ENCODE measurements at places on chromosomes 13 and 19.

- DNase-seq = no peak
Measured at GRCh38 chr19:18118420-18119012, 20.9 kb downstream of the MAST3 start.

DNA sequence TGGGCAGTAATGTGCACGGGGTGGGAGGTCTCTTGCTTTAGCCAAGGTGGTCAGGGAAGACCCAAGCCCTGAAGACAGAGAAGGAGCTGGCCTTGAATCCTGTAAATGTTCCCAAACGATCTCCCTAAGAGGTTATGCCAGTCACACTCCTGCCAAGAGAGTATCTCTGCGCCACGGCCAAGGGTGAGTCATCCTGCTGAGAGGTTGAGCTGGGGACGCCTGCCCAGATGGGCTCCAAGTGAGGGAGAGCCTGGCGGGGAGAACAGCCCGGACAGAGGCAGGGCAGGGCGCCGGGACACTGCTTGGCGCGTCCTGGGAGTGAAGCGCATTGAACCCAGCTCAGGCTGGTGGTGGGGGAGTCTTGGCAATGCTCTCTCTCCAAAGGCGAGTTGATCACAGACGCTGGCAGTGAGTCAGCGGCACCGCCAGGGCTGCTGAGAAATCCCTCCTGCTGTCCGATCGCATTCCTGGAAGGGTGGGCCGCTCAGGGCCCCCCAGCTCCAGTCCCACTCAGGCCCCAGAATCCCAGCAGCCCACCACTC is 16.4 kb downstream of the SULT2B1 start:
- no peak for DNase-seq

DNA sequence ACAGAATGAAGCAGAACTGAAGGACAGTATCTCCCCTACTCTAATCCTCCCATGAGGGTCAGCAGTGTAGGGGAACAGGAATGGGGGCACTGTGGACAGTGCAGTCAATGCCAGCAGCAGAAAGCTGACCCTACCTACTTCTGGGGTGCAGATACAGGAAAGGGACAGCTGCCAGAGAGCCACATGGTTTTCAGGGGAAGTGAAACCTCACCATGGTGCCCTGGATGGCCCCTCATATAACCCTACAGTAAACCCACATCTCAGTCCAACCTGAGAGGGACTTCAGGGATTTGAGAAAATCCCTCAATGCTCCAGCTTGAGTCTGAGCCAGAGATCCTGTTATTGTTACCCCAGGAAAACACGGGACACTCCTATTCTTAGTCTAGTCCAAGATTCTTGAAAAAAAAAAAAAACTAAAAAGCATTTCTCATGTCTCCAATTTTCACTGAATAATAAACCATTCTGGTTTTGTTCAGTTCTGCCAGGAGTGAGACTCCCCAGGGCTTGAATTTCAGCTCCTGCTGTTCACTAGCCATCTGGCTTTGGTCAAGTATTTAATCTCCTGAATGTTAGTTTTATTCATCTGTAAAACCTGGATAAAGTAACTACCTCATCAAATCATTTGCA is 511.6 kb upstream of the ARGLU1 start:
- no peak for DNase-seq

GRCh38 chr13:106505295-106505694 is 30.2 kb downstream of the EFNB2 start:
- DNase-seq = no peak

GRCh38 chr19:35363001-35363590 is 4.8 kb downstream of the FFAR3 start:
- DNase-seq = no peak

DNA sequence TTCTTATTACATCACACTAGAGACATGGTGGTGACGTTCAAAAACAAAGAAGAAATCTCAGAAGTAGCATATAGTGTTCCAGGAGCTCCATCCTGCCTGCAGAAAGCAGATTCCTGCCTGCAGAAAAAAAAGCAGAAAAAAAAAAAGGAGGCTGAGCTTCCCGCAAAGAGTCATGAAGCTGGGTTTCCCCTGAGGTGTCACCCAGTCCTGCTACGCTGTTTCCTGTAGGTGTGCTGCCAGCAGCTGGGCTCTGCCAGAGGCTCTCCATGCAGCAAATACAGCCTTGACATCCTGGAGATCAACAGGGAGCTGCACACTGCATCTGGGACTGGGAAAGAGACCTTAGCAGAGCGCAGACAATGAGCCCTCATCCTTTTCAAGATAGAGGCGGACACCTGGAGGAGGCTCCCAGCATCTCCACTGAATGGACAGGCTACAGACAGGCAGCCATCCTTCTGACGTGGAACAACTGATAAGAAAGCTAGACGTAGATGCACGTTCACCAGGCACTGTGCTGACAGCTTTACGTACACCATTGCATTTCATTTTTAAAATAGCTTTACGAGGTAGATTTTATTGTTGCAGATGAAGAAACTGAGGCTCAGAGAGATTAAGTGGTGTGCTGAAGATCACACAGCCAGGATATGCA is 350.9 kb downstream of the FOXO1 start:
- no peak for DNase-seq

DNA sequence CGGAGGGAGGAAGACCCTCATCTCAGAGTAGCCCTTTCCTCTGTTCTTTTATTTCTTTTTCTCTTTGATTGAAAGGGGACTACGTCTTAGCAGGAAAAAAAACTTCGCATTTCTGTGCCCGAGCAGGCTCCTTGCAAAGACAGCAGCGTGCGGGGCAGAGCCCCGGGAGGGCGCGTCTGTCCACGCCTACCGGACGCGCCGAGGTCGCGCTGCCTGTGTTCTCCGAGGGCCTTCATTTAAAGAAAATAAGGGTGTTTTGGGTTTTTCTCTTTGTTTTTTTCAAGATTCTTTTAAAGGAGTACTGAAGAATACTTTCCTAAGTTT is 29.2 kb downstream of the CERS1 start:
- DNase-seq = no peak

DNA sequence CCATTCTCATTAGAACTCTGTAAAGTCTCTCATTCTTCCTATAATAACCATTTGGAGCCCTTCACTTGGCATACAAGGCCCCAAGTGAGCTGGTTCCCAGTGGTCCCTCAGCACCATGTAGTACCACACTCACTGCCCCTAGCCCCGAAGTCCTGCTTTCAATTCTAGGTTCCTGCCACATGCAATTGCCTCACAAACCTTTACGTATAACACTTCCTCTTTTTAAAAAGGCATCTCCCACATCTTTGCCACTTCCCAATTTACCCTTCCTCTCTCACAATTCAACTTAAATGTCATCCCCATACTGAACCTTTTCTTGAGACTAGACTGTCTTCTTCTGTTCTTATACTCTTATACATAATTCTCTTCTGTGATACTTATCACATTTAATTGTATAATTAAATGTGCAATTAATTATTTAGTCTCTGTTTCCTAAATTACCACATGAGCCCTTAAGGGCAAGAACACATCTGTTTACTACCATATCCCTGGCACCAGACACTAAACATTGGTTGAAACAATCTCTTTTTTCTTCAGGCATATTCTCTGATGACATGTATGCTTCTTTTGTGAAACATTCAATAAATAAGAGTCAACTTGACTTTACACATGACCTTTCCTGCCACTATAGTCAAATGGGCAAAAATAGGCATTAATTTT is 304.0 kb downstream of the SPRY2 start:
- no peak for DNase-seq

- DNase-seq = no peak
Measured at GRCh38 chr13:113648216-113648610, 9.8 kb downstream of the ATP4B start.

- DNase-seq = no peak
Measured at GRCh38 chr19:6510618-6511017, 8.5 kb upstream of the TUBB4A start.

DNA sequence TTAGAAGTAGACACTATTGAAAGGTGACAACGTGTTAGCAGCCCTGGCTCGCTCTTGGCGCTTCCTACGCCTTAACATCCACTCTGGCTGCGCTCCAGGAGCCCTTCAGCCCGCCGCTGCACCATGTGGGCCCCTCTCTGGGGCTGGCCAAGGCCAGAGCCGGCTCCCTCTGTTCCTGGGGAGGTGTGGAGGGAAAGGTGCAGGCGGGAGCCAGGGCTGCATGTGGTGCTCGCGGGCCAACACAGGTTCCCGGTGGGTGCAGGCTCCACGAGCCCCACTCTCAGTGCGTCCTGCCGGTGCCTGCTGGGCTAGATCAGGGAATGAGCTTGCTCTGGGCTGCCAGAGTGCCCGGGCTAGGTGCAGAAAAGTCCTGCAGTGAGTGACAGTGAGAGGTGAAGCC is 1284.3 kb downstream of the OLFM4 start:
- no peak for DNase-seq

DNA sequence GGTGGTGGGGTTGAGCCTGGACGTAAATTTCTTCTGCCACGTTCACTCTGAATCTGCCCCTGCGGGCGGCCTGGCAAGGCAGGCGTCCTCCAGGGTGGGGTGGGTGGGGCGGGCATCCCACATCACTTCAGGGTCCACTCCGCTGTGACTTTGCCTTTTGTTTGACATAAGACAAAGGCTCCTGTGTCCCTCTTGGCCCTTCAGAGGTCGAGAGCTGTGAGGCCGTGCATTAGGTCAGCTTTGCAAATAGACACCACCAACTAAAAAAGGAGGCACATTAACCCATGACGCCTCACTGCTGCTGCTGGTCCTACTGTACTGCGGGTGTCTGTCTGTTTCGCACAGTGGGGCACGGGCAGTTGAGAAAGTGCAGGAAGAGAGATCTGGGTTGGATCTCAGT is 10.5 kb upstream of the ZNF536 start:
- no peak for DNase-seq

- no peak for DNase-seq
Measured at GRCh38 chr19:2239173-2239572, 2.5 kb downstream of the SF3A2 start.

GRCh38 chr19:9863759-9864158 is 28.6 kb downstream of the PIN1 start:
- no peak for DNase-seq

DNA sequence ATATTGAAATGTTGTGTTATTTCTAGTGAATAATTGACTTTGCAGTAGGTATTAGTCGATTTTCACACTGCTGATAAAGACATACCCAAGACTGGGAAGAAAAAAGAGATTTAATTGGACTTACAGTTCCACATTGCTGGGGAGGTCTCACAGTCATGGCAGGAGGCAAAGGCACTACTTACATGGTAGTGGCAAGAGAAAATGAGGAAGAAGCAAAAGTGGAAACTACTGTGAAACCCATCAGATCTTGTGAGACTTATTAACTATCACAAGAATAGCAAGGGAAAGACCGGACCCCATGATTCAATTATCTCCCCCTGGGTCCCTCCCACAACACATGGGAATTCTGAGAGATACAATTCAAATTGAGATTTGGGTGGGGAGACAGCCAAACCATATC is 9.9 kb upstream of the C5AR2 start:
- no peak for DNase-seq

- DNase-seq = no peak
Measured at GRCh38 chr13:112802802-112803195, 113.0 kb downstream of the ATP11A start.

DNA sequence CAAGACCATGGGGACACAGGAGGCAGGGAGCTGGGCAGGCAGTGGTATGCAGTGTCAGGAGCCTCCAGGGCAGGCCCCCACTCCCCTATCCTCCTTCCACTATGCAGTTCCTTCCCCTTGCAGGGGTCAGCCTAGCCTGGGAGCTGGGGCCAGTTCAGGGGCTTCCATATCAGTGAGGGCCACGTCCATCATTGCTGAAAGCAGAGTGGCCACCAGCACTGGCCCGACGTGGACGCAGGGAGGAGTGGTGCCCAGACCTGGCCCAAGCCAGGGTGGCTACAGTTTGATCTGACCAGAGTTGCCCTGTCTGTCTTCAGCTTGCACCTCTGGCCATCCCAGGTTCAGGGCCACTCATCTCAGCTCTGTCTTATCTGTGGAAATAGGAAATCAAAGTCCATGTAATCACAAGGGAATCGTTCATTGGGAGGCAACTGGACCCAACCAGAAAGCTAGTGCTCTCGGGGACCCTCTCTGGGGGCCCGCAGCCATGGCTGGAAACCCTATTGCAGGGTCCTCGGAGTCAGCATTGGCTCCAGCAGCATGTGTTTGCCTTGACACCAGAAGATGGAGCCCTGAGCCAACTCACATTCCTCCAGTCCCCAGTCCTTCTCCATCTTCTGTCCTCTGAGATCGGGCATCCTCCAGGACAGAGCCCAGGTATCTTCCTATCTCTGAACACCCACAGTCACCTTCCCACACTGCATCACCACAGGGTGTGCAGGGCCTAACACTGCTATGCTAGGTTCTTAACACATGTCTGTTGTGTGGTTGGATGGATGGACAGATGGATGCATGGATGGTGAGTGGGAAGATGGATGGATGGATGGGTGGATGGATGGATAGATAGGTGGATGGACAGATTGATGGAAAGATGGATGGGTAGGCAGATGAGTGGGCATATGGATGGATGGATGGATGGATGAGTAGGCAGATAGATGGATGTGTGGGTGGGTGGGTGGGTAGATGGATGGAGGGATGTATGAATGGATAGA is 75.7 kb upstream of the KCTD15 start:
- no peak for DNase-seq

DNA sequence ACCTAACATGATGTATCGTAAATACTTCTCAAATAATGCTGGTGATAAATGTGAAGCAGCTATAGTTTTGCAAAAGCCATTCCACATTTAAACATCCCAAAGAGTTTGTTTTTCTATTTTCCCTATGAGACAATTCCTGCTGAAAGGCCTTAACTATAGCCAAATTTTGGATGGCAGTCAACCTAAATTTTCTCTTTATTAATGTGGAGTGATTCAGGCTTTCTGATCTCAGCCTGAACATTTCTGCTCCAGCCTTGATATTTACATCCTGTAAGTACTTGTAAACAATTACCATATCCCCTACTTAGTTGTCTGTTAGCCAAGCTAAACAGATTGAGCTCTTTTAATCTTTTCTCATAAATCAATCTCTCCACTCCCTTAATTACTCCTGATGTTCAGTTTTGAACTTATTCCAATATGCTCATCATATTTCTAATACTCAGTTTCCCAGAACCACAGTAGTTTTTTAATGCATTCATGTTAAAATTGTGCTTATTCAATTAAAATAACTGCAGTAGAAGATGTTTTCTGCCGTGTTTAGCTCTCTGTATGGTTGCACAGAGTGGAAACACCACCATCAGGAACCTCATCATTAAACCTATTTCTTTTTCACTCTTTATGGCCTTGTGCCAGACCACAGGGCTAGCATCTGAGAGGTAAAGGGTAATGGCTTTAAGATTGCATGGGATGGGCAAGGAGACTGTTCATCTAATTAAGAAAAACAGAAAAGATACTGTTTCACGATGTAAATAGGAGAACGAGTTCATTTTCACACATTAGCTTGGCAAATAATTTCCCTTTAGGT is 1235.2 kb upstream of the SLC10A2 start:
- no peak for DNase-seq

GRCh38 chr13:43134868-43135267 is 111.5 kb downstream of the DNAJC15 start:
- DNase-seq = no peak

- DNase-seq = no peak
Measured at GRCh38 chr13:112587212-112587763, 665 bp downstream of the TUBGCP3 start.

GRCh38 chr19:52739576-52739975 is 4.7 kb upstream of the ZNF611 start:
- DNase-seq = no peak

- no peak for DNase-seq
Measured at GRCh38 chr13:69571606-69572323, 535.9 kb upstream of the ATXN8OS start.
